ENCODE measurements at places on chromosomes 16 and 17. TPM values are rescaled to one million over a fixed set of nuclear protein-coding genes. Genes with fewer than 3 reads are reported as not detected.
A peak's percentile ranks its signal among the peaks of the same experiment; 100 is the strongest.

GRCh38 chr17:15262291-15263205 is 2.6 kb downstream of the PMP22 start:
- peak; percentile 91 for DNase-seq

DNA sequence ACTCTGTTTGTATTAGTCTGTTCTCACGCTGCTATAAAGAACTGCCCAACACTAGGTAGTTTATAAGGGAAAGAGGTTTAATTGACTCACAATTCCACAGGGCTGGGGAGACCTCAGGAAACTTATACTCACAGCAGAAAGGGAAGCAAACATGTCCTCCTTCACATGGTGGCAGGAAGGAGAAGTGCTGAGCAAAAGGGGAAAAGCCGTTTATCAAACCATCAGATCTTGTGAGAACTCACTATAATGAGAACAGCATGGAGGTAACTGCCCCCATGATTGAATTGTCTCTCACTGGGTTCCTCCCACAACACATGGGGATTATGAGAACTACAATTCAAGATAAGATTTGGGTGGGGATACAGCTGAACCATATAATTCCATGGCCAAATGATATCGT is 30.9 kb downstream of the ABCC1 start:
- no peak for DNase-seq

DNA sequence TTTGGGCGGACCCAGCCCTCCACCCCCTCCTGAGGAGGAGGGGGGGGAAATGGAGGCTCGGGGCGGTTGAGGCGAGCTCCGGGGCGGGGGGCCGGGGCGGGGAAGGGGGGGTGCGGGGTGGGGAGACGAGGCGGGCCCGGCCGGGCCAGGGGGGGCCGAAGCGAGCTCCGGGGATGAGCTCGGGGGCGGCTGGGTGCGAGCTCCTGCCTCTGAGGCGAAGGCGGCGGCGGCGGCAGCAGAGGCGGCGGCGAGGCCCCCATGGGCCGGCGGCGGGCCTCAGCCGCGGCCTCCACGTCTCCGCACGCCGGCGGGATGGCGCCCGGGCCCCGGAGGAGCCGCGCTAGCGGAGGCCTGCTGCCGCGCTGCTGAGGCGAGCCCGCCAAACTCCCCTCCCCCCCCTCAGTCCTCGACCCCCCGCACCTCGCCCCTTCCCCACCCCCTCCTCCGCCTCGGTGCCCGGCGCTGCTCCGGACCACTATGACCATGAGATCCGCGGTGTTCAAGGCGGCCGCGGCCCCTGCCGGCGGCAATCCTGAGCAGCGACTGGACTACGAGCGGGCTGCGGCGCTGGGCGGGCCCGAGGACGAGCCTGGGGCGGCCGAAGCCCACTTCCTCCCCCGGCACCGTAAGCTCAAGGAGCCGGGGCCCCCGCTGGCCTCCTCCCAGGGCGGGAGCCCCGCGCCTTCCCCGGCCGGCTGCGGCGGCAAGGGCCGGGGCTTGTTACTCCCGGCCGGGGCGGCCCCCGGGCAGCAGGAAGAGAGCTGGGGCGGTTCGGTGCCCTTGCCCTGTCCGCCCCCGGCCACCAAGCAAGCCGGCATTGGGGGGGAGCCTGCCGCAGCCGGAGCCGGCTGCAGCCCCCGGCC is 596 bp downstream of the MSL1 start:
- no peak for DNase-seq

- DNase-seq: no peak
Observed at GRCh38 chr16:16162591-16162990, 60.7 kb downstream of the ABCC6 start.

- DNase-seq: no peak
Observed at GRCh38 chr16:2591476-2592240, 53.8 kb downstream of the PDPK1 start.

DNA sequence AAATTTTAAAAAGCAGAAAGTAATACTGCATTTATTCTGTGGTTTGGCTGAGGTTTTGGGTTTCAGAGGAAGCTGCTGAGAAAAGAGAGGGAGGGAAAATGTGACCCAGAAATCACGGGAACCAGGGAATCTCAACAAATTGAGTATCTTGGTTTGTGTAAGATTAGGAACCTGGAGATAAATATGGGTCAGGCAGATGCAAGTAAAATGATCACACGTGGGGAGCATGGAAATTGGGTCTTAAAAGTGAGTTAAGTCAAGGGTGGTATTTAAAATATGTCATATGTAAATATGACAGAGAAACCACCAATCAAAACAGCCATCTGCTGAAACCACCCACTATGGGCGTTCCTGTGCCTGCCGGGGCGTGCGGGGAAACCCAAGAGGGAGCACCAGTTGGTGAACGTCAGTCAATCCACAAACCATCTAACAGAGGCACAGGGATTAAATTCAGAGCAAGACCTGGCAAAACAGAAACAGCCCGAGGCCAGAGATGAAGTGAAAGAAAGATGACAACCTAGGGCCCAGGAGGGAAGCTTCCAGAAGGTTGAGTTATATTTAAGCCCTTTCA is 33.4 kb downstream of the CDH13 start:
- no peak for DNase-seq

DNA sequence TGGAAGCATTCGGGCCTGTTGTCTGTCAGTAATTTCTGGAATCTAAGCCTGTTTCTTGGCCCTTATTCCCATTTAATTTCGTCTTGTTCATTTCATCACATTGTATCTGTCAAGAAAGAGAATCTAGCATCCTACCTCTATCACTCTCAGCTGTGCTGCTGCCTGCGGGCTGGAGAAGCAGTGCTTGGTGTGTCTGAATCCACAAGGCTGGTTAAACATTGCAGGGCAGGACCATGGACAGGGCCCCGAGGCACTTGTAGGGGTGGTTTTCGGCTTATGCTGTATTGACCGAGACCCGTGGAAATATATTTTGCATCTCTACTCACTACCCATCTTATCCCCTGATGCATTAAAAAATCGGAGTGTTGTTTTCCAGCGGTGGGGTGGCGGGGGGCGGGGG is 3.1 kb downstream of the RAB11FIP4 start:
- DNase-seq: peak; percentile 58

DNA sequence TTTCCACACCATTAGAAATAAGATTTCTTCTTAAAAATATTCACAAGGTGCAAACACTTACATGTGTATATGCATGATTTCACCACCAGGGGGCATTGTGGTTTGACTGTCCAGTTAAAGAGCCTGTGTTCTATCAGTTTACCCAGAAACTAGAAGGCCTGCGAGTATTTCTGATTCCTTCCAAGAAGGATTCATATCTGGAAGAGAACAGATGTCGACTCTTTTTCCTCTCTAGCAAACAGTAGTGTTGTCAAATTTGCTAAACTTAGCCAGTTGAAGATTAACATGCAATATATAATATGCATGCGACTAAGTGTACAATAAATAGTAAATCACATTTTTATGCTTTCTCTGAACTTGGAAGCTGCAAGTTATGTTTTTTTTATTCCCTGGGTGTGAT is 404.1 kb downstream of the WWOX start:
- peak; percentile 74 for DNase-seq

DNA sequence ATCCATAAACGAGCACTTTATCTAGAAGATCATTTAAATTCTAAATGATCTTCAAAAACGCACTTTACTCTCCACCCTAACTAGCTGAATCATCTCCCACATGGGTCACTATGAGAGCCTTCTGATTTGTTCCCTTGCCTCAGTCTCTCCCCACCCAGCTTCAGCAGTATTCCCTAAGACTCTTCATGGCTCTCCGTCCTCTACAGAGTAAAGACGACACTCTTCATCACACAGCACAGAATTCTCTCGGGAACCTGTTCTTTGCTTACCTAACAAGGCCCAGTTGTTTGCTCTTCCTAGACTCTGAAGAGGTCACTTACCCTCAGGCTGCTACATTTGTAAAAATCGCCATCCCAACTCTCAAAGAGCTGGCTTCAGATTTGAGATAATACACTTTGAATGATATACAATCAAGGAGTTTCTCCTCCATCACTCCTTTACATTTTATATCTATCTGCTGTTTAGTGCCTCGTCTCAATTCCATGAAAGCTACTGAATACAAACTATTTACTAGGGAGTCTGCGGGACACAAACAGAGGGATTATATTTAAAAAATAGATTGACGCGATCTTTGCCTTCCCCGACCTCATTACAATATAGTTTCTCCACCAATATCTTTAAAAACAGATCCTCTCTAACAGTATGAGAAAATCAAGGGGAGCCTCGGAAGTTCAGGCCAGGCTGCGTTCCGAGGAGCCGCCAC is 511 bp upstream of the LIG3 start:
- no peak for DNase-seq

DNA sequence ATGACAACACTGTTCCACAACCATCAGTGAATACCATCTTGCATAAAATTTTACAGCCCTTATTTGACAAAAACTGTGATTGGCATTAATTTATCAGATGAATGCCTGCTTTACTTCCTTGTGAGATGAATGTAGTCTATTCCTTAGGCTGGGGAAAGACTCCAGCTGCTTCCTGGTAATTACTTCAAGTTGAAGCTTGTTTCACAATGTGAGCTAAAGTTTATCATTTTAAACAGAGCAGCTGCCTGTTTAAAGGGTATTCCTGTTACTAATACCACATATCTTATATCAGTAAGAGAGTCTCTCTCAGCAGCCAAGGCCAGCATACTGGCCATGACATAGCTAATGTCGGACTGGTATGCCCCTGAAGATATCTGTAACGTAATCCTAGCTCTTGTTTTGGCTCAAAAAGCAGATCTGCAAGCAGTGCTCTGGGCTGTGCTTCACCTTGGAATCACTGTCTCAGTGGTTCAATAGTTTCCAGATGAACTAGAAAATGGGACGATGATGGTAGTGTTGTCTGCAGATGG is 13.2 kb upstream of the ARL2BP start:
- DNase-seq: no peak

DNA sequence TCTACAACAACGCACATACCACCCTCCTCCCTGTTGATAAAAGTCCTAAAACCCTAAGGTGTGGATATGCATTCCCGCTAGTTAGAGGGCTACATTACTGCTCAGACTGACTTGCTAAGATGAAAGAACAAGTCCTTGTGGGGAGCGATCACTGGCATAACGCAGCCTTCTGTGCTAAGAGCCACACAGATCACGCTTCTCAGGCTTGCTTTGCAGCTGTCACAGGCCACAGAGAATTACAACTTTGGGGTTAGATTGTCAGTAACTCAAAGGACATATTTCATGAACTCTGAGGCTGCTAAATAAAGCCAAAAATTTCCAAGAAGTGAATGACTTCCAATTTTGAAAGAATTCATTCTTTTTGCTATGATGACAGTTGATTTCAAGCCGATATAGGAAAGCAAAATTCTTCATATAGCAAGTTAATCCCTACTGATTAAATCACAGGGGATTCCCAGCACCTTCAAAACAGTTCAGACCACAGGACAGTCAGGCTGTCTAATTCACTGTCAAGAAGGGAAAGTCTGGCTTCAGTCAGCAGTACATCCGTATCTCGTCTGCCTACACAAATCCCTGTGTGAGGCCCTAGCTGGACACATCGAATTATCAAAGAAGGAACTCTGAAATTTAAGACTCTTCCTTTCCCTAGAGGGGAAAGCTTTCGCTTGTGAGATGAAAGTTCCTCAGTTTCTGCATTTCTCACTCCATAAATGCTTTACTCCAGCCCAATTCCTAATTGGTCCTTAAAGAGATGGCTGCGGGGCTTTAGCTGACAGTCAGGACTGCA is 107.1 kb downstream of the VPS53 start:
- no peak for DNase-seq

- DNase-seq: no peak
Observed at GRCh38 chr16:2813771-2814221, 3.2 kb upstream of the PRSS21 start.

GRCh38 chr16:11105038-11105903 is 150.7 kb downstream of the SOCS1 start:
- DNase-seq: no peak

DNA sequence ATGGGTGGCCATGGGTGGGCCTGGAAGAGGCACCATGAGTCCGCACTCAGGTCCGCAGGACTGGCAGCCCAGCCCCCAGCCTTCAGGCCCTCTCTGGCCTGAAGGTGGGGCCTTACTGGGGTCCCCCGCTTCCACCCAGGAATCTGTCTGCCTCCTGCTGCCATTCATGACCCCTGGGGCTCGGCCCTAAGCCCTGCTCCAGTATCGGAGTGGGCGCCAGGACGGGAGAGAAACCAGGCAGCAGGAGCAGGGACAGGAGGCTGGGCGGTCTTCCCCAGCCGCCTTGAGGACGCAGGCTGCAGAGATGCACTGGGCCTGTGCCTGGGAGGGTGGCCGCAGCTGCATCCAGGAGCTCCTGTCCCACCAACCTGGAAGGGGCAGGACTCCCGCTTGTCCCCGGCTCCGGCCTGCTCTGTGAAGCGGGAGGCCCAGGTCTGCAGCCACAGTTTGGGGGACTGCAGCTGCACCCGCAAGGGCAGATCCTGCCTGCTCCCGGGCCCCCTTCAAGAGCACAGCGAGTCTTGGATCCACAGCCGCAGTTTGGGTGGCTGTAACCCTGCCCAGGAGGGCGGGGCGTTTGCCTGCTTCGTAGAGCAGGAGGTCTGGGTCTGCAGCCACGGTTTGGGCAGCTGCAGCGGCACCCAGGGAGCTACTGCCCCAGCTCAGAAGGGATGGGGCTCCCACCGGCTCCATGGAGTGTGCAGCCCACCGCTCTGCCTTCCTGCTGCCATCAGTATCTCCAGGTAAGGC is 81.8 kb upstream of the DNAJA2 start:
- DNase-seq: no peak

GRCh38 chr17:31754239-31754945 is 104.7 kb downstream of the COPRS start:
- no peak for DNase-seq

The EVPLL gene
- 2.1 TPM for total RNA-seq

The ST6GALNAC1 gene
- 11.3 TPM for total RNA-seq

The MYL11 gene
- total RNA-seq: 2.9 TPM

The ZNF624 gene
- total RNA-seq: 8.7 TPM
